ENCODE measurements at places on chromosomes 2 and 18.

- DNase-seq, result no peak
These were observed 325.3 kb upstream of the TFPI start for GRCh38 chr2:187879491-187879890.

- DNase-seq, result no peak
These were observed 16.4 kb upstream of the ARMC9 start for GRCh38 chr2:231181860-231182512.

- DNase-seq, result no peak
These were observed 231.6 kb upstream of the SMAD2 start for GRCh38 chr18:48161911-48162698.

DNA sequence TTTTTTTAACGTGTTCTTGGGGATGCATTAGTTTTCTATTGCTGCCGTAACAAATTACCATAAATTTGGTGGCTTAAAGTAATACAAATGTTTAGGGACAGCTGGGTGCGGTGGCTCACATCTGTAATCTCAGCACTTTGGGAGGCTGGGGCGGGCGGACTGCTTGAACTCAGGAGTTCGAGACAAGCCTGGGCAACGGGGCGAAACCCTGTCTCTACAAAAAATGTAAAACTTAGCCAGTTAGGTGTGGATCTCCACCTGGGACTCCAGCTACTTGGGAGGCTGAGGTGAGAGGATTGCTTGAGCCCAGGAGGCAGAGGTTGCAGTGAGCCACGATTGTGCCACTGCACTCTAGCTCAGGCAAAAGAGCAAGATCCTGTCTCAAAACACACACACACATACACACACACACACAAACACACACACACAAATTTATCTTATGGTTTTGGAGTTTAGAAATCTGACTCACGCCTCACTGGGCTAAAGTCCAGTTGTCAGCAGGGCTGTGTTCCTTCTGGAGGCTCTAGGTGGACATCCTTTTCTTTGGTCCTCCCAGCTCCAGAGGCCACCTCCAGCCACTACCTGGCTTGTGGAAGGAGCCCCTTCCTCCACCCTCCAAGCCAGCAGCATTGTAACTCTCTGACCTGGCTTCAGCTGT, 76.1 kb downstream of the SEPTIN10 start:
- DNase-seq, result no peak

- DNase-seq, result no peak
These were observed 114.0 kb downstream of the DSEL start for GRCh38 chr18:67402543-67402942.

DNA sequence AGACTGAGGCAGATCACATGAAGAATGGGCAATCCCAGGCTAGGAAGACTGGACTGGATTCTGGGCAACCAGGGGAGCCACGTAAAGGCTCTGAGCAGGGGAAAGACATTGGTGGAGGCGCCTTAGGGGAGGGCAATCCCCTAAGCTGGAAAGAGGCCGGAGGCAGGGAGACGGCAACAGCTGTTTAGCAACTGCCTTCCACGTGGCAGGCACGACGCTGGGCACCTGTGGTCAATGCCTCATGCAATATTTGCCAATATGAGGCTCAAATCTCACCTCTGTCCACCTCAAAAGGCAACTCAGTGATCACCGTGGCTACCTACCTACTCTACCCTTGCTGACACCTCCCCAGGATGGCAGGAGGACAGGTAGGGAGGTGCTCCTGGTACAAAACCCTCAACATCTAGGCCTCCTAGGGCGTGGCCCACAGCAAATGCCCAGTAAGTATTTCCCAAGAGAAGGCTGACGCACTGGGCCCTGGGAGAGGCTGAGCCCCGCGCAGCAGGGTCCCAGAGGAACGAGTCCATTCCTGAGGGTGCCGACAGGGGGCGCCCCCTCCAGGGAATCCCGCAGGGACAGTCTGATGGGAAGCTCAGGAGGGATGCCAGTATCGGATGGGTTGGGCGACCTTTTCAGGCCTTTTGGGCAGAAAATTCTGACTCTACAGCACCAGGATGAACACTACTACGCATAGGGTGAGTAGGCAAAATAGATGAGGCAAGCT, 8.9 kb downstream of the BOLA3 start:
- no peak for DNase-seq

Measured in activated naive CD4-positive, alpha-beta T cell treated with anti-CD3 and anti-CD28 coated beads, Interleukin-2, amount 50 U/mL, for 16 hours (primary cell).